Skeletal muscle tissue (tissue), 5 donors: ENCODE measurements at places on chromosomes 2 and 18. TPM values are rescaled to one million over a fixed set of nuclear protein-coding genes. Genes with fewer than 3 reads are reported as not detected.

CNTNAP5 gene
- not detected for total RNA-seq

EFR3B gene
- total RNA-seq = 4.7 TPM

HOXD12 gene
- total RNA-seq = not detected

SUCLG1 gene
- 126 TPM for total RNA-seq

ONECUT2 gene
- not detected for total RNA-seq

SCN7A gene
- 50.6 TPM for total RNA-seq

TUBA3E gene
- not detected for total RNA-seq

LOXHD1 gene
- 1.6 TPM for total RNA-seq

CCDC85A gene
- total RNA-seq = 4.7 TPM

ELOA2 gene
- total RNA-seq = not detected
